ENCODE measurements at places on chromosomes 13 and 19.

- DNase-seq: no peak
Observed at GRCh38 chr19:42089772-42090171, 13.8 kb downstream of the ZNF574 start.

DNA sequence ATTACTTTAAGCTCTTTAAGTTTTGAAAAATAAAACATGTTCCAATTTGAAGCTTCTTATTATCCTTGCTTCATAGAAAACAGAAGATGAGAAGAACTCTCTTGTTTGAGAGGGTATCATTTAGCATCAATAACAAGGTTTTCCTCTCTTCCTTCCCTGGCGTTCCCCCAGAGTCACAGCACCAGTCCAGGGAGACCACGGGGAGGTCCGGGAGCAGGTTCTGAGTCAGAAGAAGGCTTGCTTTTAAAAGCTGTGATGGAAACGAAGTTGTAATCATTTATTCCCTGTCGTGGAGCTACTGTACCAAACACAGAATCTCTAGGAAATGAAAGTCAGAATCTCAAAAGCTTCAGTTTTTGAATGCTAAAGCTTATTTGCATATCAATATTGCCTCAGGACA, 174.0 kb upstream of the LSM14A start:
- no peak for DNase-seq

DNA sequence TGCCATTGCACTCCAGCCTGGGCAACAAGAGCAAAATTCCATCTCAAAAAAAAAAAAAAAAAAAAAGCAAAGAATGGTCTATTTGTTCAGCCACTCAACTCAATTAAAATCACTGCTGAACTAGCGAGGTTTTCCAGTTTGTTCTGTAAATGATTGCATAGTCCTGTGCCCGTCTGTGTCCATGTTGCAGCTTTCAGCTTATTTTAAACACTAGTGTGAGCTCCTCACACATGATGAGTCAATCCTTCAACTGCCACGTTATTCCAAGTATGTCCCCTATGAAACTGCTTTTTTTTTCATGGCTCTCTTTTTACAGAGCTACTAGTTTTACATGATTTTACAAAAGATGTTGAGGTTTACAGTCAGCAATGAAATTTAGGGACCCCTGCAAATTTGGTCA, 12.2 kb downstream of the SUGP2 start:
- no peak for DNase-seq

- DNase-seq: no peak
Observed at GRCh38 chr13:102608974-102609373, 12.2 kb downstream of the TPP2 start.

GRCh38 chr13:43021926-43022670, 1.3 kb upstream of the DNAJC15 start:
- DNase-seq: no peak

DNA sequence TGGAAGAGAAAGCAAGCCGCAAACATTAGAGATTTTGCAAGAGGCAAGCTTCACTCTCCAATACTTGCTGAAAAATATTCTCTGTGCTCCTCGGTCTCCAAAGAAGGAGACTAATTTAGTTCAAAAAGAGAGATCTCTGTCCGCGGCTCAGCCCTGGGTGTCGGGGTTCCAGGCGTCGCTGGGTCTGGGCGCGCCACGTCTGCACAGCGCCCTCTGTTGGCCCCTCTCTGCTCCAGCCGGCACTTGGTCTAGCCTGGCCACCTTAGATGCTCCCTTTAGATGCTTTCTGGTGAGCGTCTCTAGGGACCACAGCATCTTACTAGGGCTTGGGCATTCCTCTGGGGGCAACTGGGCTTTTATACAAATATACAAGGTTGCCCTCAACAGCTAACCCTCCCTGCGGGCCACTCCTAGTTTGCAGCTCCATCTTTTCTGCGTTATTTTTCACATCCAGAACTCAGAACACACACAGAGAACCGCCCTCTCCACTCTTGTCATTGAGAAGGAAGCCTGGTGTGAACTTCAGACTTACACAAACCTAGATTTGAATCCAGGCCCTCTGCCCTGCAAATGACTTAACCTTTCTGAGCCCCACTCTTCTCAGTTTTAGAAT, 78.3 kb downstream of the CYSLTR2 start:
- peak; percentile 11 for DNase-seq

DNA sequence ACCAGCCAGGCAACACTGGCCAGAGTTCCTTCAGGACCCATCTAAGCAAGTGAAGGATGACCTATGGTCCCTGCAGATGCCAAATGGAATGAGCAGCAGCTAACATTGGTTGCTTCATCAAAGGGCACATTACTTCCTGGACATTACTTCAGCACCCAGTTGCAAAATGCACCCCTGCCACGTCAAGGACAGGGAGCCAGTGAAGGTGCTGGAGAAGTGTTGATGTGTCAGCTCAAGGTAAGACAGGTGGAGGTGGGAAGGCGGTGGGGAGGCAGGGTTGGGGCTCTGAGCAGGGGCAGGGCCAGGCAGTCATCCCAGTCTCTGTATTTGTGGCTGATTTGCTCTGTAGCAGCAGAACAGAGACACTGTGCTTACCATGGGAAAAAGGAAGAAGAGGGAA, 14.6 kb downstream of the CSNK1A1L start:
- no peak for DNase-seq

GRCh38 chr13:72521940-72522661, 205.3 kb downstream of the MZT1 start:
- no peak for DNase-seq

DNA sequence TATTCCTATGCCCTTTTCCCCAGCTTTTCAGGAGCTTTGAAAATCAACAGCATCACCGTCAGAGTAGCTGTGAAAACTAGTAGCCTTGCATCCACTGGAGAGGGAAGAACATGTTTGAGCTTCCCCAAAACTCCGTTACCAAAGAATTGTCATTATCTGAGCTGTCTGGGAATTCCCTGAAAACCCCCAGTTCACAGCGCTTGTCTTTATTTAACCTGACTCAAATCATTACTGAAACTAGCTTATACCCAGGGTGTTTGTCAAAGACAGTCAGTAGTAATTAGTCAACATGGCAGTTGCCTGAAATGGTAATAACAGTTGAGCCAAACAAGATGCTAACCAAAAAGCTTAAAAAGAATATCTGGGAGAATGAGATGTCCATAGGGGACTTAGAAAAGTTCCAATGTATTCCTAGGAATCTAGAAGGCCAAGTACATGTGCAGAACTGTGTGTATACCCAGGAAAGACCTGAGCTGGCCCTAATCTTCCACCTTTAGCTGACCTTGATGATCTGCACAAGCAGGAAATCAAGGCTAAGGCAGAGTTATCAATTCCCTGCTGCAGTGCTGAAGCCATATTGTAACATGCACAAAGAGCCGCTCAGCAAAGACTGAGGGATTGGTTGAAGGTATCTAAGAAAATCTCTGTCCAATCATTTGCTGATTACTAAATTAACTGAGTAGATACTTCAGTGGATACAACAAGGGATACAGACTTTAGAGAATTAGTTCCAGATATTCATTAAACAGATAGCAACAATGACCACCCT, 130.8 kb downstream of the KL start:
- no peak for DNase-seq

GRCh38 chr13:21738630-21739029, 67.8 kb downstream of the FGF9 start:
- no peak for DNase-seq

DNA sequence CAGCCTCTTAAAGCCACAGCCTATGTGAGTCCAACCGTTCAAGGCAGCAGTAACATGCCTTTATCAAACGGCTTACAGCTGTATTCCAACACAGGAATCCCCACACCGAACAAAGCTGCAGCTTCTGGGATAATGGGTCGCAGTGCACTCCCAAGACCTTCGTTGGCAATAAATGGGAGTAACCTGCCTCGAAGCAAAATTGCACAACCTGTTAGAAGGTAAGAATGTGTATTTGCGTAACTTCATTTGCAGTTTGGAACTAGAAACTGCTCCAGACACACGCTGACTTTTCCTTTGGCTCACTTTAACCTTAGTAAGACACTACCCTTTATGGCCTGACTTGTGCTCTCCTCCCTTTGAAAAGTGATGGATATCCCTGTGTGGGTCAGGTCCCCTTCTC, 63.4 kb downstream of the SLAIN1 start:
- DNase-seq: no peak

- no peak for DNase-seq
Observed at GRCh38 chr13:25882466-25883357, 169.1 kb downstream of the SHISA2 start.

DNA sequence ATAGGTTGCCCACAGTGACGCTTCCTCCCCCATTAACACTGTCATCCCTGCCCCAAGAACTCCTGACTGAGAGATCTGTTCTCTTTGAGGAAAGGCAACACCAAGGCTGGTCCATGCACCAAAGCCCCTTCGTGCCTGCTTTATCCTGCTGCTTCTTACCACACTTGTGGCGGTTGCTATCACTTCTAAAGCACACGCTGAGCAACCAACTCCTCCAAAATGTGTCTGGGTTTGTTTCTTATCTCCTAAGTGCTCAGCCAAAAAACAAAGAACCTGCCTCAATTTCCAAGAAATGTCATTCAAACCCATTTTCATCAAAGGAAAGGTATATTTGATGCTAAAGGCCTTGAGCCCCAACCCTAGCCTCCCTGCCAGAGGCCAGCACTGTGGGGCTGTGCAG, 14.6 kb downstream of the ATP7B start:
- no peak for DNase-seq

GRCh38 chr13:39186205-39186875, 148.1 kb downstream of the NHLRC3 start:
- no peak for DNase-seq

DNA sequence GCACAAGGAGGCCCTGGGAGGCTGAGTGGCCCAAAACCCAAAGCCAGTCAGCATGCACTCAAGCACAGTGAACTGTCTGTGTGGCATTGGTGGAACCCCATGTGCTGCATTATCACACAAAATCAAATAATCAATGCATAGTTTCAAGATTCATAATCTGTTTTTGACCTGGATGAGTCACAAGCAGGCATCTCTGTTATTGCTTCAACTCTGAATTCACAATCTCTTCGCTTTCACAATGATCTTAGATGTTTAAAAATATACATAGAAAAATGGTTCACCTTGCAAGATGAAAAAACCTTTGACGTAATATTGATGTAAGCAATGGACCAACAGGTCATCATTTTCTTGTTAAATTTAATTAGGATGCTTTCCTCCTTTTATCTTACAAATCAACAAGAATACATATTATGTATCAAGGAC, 455.4 kb downstream of the IRS2 start:
- no peak for DNase-seq

- no peak for DNase-seq
Observed at GRCh38 chr19:58550362-58551122, 4.4 kb downstream of the CHMP2A start.

- DNase-seq: no peak
Observed at GRCh38 chr13:99974939-99975561, 3.5 kb upstream of the ZIC5 start.

DNA sequence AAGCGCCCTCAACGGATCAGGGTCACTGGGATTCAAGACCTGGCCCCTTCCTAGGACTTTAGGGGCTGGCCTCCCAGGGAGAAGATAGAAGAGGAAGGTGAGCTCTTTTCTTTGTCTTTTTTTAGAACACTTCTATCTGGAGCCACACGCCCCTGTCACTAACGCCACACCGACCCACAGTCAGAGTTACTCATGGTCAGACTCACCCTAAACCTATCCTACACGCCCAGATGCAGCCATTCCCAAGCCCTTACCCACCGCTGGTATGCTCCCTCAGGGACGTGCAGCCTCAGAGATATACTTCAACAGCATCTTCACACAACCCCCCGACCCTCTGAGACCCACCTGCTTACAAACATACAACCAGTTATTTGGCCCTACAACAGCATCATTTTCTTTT, 29.9 kb upstream of the MUC16 start:
- no peak for DNase-seq

DNA sequence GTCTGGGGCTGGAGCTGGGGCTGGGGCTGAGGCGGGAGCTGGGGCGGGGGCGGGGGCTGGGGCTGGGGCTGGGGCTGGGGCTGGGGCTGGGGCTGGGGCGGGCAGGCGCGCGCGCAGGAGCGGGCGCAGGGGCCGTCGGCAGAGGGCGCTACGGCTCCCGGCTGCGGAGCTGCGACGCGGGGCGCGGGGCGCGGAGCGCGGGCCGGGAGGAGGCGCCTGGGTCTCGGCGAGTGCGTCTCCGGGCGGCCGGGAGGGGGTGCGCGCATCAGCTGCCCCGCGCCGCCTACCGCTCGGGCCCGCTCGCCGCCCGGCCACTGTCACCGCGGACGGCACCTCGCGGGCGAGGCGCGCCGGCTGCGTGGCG, 422 bp upstream of the MTUS2 start:
- DNase-seq: peak; percentile 13

DNA sequence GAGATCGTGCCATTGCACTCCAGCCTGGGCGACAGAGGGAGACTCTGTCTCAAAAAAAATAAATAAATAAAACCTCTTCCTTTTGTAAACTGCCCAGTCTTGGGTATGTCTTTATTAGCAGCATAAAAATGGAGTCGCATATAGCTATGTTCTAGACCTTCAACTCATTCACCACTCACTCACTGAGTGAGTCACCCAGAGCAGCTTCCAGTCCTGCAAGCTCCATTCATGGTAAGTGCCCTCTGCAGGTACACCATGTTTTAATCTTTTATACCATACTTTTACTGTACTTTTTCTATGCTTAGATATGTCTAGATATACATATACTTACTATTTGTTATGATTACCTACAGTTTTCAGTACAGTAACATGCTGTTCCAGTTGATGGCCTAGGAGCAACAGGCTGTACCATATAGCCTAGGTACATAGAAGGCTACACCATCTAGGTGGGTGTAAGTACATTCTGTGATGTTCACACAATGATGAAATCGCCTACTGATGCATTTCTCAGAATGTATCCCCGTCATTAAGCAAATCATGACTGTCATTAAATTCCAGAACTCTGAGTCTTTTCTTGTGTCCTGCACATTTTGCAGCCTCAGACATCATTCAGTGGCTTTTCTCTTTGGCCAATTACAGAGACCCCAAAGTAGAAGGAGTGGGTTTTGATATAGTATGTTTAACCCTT, 13.7 kb upstream of the FARP1 start:
- DNase-seq: no peak

DNA sequence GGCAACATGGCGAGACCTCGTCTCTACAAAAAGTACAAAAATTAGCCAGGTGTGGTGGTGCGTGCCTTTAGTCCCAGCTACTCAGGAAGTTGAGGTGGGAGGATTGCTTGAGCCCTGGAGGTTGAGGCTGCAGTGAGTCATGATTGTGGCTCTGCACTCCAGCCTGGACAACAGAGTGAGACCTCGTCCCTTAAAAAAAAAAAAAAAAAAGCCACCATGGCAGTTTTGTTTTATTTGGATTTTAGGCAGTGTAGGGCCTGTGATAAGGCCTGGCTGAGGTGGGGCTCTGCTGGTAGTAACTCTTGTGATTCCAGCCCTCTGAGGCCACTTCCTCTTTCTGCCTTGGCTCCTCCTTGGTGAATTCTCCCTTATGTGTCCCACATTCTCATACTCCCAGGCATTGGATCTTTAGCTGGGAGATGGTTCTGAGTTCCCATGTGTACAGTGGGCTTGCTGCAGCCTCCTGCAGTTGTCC, 39.2 kb downstream of the GATAD2A start:
- no peak for DNase-seq

- no peak for DNase-seq
Observed at GRCh38 chr13:98722958-98723357, 29.5 kb downstream of the SLC15A1 start.

GRCh38 chr13:95676105-95676761, 706 bp upstream of the DNAJC3 start:
- peak; percentile 1 for DNase-seq

GRCh38 chr13:83168590-83168989, 713.7 kb downstream of the SLITRK1 start:
- DNase-seq: no peak

All from T-helper 22 cell (primary cell).